ENCODE measurements at places on chromosomes 7 and 10.

DNA sequence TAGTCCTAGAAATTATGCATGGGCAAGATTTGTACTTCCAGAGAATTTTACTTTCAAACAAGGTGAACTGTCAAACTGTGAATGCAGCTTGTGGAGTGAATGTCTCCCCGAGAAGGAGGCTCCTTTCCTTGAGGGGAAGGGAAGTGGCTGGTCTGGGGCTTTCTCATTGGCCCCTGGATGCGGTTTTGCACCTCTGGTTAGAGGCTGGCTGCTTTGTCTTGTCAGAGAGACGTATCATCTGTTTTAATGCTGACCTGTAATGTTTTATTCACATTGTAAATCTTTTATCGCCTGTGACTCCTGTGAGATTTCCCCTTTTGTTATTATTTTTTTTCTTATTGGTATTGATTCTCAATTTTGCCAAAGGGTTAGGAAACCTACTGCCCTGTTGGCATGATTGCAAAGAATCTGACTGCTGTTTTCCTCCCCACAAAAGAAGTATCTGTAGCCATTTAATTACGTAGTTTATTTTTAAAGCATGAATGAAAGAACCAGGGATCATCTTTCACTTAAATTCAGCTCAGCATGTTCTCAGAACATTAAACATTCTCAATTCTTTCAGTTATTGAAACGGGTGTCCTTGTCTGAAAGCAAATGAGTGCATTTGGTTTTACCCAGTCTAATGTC is 238.3 kb upstream of the NFE2L3 start:
- no peak for DNase-seq

DNA sequence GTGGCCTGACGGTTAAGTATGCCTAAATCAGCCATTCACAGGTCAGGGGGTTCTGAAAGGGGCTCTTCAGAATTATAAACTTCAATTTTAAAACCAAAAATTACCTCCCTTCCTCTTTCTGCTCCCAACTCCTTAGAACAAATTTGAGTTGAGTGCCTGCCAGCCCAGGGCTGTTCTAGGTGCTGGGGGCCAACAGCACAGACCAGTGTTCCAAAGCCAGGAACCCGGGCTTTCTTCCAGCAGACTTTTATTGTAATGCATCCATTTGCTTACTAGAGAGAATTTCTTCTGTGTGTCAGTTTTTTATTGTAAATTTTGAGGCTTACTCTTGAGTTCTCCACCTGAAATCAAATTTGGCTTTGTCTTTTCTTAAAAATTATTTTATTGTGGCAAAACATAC is 238.5 kb downstream of the CACNB2 start:
- no peak for DNase-seq

- DNase-seq: no peak
These were observed 794.7 kb downstream of the IPMK start for GRCh38 chr10:57472823-57473619.

- no peak for DNase-seq
These were observed 373.6 kb upstream of the LRGUK start for GRCh38 chr7:133753513-133753912.

DNA sequence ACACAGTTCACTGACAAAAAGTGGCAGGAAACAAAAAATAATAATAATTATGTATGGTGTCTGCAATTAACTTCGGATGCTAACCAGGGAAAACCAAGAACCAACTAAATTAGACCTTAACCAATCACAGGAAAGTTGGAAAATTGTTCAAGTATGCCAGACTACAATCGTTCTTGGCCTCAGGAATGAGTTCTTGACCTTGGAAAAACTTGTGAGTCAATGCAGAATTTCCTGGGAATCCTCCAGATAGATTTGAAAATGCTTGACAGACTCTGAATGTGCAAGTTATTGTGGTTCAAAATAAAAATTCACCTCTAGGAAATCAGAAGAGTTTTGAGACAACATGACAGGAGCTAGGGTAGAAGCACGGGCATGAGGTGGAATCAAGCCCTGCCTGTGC is 171.5 kb downstream of the C7orf25 start:
- DNase-seq: no peak

DNA sequence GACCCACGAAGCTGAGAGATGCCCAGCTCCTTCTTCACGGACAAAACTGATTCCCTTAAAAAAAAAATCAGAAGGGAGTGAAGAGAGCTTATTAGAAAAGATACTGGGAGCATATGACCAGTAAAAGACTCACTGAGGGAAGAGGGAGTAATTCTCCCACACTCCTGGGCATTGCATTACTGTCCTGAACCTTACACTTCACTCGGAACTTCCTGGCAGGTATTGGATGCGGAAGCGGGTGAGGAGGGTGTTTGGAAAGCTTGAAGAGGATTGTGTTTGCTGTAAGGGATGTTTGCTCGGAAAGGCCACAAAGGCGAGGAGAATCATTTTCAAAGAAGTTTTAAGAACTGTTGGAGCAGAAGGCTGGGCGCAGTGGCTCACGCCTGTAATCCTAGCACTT is 375 bp downstream of the HKDC1 start:
- DNase-seq: no peak

GRCh38 chr10:21490028-21490710 is 35.3 kb downstream of the SKIDA1 start:
- no peak for DNase-seq

DNA sequence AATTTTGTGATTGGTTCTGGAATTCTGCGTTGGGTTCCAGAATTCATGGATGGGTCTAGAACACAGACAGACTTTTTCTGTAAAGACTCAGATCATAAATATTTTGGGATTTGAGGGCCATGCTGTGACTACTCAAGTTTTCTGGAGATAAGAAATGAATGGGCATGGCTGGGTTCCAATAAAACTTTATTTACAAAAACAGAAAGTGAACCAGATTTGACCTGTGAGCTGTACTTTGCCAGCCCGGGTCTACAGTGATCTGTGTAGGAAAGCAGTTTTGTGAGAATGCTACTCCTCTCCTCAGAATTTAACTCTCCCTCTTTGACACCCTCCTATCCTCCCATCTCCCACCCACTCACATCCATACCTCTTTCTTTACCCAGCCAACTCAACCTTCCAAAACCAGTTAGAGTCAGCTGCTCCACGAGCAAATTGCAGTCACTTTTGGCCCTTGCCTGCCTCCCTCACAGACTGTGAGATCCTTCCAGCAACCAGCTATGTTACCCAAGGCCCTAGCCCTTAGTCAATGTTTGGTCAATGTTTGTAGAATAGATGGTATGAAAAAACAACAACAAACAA is 312.8 kb upstream of the ZMIZ1 start:
- no peak for DNase-seq

DNA sequence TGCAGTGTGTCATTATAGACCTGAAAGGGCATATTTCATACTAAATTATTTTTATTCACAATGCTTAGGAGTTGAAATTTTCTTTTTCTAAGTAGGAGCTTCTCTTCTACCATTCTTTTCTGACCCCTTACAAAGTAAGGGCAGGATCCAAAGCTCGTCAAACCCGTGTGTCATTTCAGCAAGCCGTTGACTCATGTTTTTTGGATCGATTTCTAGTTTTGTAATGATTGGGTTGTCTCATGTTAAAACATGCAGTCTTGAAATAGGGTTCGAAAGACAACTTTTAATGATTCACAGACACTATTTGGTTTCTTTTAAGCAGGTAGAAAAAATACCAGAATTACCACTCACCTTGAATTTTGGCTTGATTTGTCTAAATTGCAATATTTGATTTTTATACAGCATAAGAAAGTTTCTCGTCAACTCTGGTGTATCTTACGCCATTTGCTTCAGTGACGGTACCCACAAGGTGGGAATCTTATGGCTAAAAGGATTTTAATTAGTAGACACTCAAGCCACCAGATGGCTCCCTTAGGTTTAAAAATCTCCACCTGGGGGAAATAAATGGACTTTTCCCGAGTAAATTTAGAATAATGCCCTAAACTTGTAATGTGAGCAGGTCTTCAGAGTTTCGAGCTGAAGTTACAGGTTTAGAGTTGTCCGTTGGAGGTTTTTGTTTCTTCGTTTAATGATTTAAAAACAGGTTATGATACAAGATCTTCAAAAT is 283.4 kb downstream of the CCDC3 start:
- no peak for DNase-seq

- DNase-seq: no peak
These were observed 378.0 kb upstream of the AKR1E2 start for GRCh38 chr10:4448030-4448429.

- no peak for DNase-seq
These were observed 19.8 kb upstream of the FAM133B start for GRCh38 chr7:92609921-92610518.

- DNase-seq: no peak
These were observed 52.8 kb upstream of the CUL1 start for GRCh38 chr7:148645898-148646297.

DNA sequence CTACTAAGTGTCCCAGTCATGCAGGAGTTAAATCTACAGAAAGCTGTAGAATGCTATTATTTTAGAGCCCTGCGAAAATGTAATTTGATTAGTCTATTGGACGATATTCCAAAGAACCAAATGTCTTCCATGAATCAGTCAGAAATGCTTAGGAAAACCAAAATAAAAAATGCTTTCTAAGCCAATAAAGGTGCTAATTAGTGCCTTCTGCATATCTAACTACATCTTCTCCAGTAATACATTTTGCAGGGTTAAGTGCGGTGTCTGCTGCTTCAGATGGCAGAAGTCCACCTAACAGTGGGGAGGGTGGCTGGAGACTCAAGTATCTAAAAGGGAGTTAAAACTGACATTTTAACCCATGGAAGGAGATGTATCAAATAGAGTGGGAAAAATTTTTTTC is 50.1 kb downstream of the ITPRID1 start:
- no peak for DNase-seq

DNA sequence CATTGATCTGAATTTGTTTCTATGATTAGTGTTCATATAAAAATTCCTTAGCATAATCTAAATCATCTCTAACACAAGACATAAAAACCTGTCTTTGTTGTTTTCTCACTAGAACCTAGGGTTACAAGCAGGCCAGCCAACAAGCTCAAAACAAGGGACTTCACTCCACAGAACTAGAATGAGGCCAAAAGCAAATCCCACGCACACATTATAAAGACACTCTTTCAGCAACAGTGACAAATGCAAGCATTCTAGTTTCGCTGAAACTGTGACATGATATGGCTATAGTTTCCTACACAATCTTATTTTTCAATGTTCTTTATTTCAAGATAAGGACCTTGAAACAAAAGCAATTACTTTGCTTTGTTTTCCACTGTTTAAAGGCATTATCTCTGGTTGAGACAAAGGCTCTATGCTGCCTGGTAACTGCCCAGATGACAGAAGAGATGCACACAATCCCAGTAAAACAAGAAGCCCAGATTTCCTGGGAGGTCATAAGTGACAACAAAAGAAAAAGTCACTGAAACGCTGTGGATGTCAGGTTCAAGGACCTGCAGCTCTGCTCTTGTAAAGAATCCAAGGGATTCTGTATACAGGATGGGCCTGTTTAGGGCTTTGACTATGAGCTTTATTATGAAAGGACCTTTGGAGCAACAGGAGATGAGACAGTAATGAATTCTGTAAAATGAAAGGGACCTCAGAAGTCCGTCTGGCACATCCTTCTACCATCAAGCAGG is 105.3 kb downstream of the SORCS1 start:
- no peak for DNase-seq

- DNase-seq: no peak
These were observed 92.1 kb upstream of the SAMD8 start for GRCh38 chr10:75019370-75019769.

DNA sequence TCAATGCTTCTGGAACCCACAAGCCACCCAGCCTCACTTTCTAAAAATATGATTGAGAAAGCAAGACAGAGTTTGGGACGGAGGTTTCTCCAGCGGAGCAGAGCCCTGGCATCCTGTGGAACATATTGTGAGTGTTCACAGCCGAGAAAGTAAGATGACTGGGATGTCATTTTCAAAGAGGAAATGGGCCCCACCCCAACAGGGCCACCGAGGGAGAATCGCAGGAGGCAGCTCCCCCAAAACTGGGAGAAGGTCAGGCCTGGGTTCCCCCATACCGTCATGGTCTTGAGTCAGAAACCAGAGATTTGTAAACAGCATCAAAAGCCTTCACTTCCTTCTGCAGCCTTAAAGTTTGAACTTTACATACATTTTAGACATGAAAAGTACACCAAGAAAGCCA is 560.0 kb downstream of the PTPRN2 start:
- no peak for DNase-seq
